SJCRH30 (cell line): ENCODE measurements at places on chromosomes 11 and 22.
A peak's percentile ranks its signal among the peaks of the same experiment; 100 is the strongest.

DNA sequence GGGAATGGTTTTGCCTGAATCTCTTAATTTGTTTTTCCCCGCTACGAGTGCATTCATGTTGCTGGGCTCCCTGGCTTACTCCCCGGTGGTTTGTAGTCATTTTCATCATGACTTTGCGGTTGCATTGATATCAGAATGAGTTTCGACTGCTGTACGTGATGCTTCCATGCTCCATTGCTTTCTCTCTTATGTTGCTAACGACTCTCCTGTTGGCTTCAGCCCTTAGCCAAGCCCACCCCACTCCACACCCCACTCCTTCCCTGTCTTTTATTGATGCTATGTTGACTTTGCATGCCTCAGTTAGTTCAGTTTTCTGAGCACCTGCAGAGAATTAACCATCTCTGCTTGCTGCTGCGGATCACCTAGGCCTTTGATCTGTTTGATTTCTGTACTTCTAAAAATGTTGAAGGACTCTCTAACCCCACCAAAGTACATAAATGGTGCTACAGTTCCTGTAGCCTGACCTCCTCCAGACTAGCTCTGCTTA lies 65.3 kb downstream of the ARFGAP2 start:
- DNase-seq: no peak

- DNase-seq: no peak
These were observed 239.5 kb downstream of the ST3GAL4 start for GRCh38 chr11:126594921-126595367.

DNA sequence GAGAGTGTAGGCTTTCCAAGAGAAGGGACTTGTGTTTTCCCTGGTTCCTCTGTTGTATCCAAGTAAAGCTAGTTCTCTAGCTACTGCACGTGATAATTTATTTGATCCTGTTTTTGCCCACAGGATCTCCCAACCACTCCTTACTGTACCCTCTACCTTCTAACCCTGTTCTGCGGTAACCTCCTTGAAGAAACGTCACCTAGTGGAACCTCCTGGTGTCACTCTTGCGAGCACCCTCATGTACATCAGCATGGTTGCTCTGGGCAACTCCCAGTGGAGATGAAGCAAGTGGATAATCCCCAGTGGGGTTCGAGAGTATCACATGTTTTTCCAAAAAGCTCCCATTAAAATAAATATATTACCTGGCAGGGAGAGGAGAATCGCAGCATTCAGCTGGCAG lies 108.9 kb upstream of the CLMP start:
- no peak for DNase-seq

DNA sequence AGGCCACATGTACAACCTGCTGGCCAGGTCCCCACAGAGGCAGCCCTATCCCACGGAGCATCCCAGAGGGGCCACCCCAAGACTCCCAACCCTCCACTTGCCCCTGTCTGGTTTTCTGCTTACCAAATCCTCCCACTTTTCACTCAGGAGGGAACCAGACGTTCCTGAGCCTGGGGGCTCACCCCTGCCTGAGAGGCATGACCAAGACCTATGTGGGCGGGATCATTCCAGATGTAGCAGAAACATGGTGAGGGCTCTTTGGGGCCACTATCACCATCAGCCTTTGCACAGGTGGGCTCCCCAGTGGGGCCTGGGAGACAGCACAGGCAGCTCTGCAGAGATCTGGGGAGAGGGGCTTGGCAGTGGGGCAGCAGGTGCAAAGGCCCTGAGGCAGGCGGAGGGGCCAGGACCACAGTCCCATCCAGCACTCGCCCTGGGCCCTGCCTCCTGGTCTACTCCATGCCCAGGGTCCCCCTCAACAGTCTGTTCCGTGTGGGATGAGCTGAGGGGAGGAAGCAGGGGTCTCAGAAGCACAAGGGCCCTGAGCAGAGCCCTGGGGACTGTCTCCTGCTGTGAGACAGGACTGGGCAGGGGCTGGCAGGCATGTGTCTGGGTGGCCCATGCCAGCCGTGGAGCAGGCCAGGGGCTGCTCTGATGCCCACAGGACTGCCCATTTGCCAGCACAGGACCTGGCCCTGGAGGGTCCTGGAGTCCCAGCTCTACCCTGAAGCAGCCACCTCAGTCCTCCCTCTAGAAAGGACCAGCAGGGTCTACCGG lies 9.4 kb downstream of the PIM3 start:
- peak; percentile 13 for DNase-seq

DNA sequence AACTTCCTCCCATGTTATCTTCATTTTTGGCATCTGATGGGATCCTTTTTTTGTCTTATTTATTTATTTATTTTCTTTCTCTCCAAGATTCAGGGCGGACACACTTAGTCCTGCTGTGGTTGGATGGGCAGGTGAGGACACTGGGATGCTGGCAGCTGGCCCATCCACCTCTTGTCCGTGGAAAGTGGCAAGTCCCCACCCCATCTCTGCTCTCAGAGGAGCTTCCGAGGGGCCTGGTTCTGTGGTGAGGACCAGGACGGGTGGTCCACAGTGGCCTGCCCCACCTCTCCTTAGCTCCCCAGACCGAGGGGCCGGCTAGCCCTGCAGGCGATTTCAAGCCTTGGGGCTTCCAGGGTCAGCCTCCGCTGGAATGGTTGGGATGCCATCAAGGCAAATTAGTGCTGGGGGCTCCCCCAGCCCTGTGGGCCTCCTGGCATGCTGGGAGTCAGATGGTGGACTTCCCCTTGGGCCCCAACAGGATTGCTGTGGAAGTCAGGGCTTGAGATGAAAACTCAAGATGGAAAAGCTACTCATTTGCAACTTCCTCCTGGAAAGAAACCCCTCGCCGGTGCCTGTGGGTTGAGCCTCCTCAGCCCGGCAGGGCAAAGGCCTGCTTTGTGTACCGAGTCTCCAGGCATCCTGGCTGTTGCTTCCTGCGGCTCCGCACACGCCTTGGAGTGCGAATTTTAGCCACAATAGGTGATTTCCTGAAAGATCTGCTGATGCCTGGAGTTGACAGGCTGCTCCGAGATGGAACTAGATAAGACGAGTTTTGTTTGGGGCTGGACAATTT lies 31.2 kb upstream of the LINC01488 start:
- DNase-seq: no peak

DNA sequence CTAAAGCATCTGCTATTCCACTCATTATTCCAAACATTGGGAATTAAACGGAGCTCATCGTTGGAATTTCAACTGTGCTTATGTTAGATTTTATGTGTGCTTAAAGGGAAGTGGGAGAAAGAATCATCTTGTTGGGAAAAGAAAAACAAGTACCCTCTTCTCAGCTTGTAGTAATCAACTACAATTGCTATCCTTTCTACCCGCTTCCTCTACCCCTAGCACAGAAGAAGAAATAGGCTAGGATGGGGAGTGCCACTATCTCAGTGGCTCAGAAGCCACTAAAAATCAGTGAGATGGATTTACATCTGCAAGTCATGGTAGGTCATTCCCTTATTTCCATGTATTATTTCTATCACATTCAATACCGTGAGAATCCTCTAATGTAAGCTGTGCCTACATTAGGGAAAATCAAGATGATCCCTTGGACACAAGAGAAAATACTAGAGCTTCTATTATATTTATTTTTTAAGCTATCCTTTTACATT lies 97.9 kb upstream of the CD44 start:
- DNase-seq: no peak

GRCh38 chr11:133892584-133893380 lies 47.5 kb upstream of the SPATA19 start:
- DNase-seq: no peak

GRCh38 chr11:83002053-83002452 lies 69.6 kb downstream of the RAB30 start:
- no peak for DNase-seq

DNA sequence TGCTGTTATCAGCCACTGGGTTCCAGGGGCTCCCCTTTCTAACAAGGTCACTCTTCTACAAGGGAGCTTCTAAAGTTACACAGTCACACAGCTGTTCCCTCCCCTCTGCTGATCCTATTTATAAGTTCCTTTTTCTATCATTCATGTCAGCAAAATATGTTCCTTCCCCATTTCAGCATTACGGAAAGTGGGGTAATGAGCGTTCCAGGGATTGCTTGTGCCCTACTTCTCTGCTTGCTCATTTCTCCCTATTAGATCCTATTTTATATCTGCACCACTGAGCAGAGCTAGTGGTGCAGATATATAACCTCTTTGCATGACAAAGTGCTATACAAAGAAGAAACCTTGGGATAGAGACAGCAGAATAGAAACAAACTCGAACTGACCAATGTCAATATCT lies 22.7 kb upstream of the PLEKHB1 start:
- DNase-seq: peak; percentile 19

GRCh38 chr11:124644426-124645280 lies 22.0 kb downstream of the TBRG1 start:
- DNase-seq: peak; percentile 75

DNA sequence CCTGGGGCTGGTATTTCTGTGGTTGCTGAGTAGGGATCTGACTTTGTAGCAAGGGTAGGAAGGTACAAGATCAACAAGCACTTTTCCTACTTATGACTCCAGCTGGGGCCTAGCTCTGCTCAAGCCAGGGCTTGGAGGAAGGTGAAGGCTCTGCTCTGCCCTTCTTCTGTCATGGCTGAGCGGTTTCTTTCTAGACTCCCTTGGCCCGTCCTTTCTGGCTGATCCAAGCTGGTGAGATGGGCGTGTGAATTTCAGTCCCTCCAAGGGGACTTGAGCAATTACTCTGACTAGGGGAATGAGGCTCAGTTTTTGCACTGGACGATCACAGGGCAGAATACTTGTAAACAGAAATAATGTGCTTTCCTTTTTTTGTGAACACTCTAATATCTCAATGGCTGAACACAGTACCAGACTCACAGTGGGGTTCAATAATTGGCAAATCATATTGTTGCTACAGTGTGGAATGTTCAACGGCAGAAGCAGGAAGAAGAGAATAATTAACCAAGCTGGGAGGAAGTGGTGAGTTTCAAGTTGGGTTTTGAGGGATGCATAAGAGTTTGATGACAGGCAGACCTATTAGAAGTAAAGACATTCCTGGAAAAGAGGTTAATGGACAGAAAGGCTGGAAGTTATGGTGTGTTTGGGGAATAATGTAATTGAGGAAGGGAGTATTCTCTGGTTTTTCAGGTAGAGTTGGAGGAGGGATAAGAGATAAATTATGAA lies 507.6 kb downstream of the MIAT start:
- no peak for DNase-seq

- DNase-seq: no peak
These were observed 89.7 kb upstream of the PHOX2A start for GRCh38 chr11:72333661-72334060.

GRCh38 chr22:30036656-30037055 lies 43.6 kb upstream of the HORMAD2 start:
- no peak for DNase-seq

GRCh38 chr22:50105208-50106100 lies 15.6 kb downstream of the MOV10L1 start:
- no peak for DNase-seq

DNA sequence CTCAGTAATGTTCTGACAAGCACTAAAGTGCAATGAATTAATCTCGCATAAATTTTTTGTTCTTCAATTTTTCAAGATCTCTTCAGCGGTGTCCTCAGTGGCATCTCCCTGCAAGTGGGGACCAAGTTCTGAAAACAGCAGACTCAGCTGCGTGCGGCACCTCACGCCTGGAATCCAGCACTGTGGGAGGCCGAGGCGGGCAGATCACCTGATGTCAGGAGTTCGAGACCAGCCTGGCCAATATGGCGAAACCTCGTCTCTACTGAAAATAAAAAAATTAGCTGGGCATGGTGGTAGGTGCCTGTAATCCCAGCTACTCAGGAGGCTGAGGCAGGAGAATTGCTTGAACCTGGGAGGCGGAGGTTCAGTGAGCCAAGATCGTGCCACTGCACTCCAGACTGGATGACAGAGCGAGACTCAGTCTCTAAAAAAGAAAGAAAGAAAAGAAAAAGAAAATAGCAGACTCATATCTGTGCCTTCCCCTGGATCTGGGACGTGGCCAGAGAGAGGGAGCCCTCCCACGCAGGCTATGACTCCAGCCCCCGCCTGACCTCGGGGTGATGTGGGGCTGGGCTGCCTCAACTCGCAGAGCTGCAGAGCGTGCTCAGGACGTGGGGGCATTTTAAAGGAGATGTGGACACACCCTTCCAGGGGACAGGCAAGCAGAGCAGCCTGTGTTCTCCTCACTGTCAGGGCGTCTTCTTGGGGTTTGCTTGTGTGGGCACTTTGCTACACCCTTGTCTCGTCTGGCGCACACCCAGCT lies 346.6 kb downstream of the BRD1 start:
- DNase-seq: no peak

DNA sequence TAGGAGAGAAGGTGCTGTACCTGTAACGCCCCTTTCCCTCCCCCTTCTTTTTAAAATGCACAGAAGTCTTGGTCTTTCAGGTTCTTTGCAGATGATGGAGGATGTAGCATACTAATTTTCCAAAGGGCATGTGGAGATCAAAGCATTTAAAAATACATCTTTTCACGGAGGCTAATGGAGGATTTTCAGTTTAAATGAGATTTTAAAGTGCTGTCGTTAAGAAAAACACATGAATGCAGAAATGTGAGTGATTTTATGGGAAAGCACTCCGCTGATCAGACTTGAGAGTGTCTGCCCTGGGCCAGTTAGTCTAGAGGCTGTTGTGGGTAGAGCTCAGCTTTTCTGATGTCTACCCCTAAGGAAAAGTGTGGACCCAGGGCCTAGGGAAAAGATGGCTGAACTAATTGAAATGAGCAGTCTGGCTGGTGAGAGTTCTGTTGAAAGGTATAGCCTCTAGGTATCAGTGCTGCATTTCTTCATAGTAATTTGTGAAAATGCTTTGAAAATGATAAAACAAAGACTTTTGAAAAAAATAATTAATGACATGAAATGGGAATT lies 2.5 kb downstream of the AMOTL1 start:
- peak; percentile 26 for DNase-seq

- peak; percentile 1 for DNase-seq
These were observed 88.4 kb downstream of the CDKN1C start for GRCh38 chr11:2797121-2797711.

GRCh38 chr11:128409476-128409875 lies 177.9 kb downstream of the ETS1 start:
- no peak for DNase-seq

GRCh38 chr11:16000065-16000464 lies 356.3 kb downstream of the SOX6 start:
- no peak for DNase-seq

DNA sequence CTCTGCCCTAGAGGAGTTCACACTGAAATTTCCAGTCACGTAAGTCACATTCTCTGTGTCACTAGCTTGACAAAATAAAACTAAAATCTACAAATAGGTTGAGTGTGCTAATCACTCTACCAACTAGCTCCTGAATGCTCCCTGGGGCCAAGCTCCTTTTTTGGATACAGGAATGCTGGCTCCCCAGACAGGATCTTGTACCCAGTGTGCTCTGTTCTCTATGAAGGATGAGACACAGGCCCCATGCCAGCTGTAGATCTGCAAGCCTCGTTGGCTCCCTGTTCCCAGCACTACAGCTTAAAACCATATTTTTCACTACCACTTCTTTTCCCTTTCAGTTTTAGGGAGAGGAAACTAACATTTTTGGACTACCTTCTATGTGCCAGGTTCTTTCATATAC lies 3.7 kb upstream of the IPO7 start:
- peak; percentile 20 for DNase-seq

DNA sequence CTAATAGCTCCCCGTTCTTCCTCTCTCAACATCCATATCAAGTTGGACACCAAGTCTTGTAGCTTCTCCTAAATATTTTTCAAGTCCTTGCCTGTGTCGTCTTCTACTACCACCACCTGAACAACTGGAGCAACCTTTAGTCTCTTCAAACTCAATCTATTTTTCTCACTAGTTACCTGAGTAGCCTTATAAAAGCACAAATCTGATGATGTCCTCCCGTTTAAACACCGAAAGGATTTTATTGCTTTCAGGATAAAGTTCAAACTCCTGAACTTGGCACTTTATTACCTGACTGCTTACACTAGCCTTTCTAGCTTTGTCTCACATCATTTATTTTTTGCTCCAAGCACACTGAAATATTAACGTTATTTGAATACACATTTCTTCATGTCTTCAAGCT lies 1.3 kb upstream of the PAK1 start:
- DNase-seq: no peak
